ENCODE measurements at places on chromosomes 5 and 9.

- no peak for DNase-seq
These were observed 438 bp upstream of the PAPPA start for GRCh38 chr9:116152941-116153764.

GRCh38 chr9:127165116-127165515 lies 42.7 kb upstream of the ANGPTL2 start:
- DNase-seq, result no peak

GRCh38 chr5:100902440-100903038 lies 543 bp downstream of the ST8SIA4 start:
- no peak for DNase-seq

GRCh38 chr5:119290607-119291006 lies 65.2 kb upstream of the TNFAIP8 start:
- DNase-seq, result no peak

DNA sequence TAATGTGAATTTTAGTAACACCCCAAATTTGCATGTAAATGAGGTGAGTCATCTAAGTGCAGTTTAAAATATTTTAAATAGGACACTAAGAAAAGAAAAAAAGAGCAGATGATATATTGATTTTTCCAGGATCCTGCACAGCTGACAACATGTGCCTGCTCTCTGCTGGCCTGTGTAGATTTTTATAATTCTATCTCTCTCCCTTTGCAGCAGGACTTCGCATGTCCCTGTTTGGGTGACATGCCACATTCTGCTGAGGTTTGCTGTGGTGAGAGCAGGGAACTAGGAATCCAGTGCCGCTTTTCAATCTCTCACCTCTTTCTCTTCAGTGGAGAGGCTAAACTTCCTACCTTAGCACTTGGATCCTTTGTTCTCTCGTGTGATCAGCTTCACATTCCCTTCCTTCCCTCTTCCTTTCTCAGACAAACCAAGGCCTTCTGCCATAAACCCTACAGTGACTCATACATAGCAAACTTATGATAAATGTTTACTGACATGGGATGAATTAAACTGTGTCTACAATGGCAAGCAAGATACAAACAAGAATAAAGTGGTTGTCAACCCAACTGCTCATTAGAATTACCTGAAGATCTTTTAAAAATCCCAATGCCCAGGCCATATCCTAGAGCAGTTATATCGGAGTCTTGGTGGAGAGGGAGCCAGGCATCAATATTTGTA lies 198.8 kb upstream of the EFNA5 start:
- DNase-seq, result no peak

- no peak for DNase-seq
These were observed 21.2 kb upstream of the IL17B start for GRCh38 chr5:149400304-149400703.

- no peak for DNase-seq
These were observed 188.1 kb upstream of the PTGER4 start for GRCh38 chr5:40491644-40492043.

DNA sequence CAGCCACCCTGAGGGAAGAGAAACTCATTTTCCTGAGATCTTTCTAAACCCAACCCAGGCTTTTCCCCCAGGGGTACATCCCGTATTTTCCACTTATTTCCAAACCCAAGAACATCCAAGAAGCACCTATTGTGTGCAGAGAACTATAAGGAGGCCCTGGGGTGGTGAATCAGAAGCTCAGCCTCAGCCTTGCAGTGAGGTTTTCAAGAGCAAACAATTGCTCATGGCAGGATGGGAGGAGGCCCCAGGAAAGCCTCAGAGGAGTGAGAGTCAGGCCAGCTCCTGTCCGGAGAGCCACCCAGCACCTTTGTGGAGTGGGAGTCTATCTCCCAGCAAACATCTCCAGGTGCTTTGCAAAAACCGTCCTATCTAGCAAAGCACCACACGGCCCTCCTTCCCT lies 19.2 kb downstream of the NIPAL4 start:
- DNase-seq, result no peak

DNA sequence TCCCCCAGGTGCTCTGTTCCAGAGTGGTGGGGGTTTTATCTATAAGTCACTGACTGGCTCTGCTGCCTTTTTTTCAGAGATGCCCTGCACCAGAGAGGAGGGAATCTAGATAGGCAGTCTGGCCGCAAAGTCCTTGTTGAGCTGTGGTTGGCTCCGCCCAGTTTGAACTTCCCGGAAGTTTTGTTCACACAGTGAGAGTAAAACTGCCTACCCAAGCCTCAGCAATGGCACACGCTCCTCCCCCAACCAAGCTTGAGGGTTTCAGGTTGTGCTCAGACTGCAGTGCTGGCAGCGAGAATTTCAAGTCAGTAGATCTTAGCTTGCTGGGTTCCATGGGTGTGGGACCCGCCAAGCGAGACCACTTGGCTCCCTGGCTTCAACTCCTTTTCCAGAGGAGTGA lies 1428.6 kb downstream of the MAT2B start:
- DNase-seq, result no peak

- DNase-seq, result no peak
These were observed 2.4 kb upstream of the DOCK8 start for GRCh38 chr9:212297-212696.

DNA sequence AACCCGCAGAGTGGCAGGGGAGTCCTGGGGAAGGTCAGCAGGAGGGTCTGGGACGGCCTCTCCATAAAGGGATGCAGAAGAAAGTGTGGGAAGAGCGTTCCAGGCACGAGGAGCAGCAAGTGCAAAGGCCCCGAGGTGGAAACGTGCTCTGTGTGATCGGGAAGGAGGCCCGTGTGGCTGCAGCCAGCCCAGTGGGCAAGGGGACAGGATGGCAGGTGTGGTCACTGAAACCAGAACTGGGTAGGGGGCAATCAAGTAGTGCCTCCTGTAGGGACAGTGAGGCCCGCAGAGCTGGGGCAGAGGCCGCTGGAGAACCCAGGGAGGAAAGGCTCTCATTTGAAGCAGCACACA lies 16.3 kb upstream of the LAMC3 start:
- DNase-seq, result no peak

GRCh38 chr5:61270510-61271165 lies 61.4 kb upstream of the ZSWIM6 start:
- DNase-seq, result no peak

- DNase-seq, result no peak
These were observed 86.4 kb downstream of the DCP2 start for GRCh38 chr5:113062869-113063508.

- no peak for DNase-seq
These were observed 41.6 kb downstream of the STOM start for GRCh38 chr9:121328476-121328875.

DNA sequence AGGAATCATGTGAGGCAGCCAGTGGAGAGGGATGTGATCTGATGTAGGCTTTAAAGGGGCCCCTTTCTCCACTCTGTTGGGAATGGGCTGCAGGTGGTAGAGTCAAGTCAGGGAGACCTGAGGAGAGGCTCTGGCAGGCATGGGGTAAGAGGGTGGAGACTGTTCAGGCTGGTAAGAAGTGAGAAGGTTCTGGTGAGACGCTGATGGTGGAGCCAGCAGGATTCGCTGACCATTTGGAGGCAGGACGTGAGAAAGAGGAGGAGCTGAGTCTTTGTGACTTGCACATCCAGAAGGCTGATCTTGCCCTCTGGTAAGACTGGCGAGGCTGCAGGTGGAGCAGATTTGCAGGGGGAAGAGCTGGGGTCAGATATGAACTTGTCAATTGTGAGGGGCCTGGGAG lies 248.0 kb downstream of the NSG2 start:
- no peak for DNase-seq

DNA sequence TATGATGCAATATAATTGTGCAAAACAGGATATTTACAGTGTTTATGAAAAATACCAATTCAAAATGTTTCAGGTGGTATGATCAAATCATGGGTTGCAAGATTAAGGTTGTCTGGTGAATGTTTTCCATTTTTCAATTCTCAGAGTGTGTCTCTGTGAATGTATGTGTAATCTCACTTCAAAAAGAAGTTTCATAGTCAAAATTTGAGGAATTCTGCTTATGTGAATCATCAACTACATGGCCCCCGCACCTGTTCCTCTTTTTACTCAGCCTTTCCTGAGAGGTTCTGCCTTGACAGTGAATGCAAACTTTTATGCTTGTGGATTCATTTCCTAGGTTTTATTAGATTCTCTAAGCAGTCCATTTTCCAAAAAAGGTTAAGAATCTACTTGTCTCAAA lies 32.1 kb downstream of the KCTD16 start:
- no peak for DNase-seq

All from CD8-positive, alpha-beta memory T cell (primary cell).